Pons (tissue), 1 donor: ENCODE measurements at places on chromosomes 1 and 21.

GRCh38 chr1:4422504-4423289 is 231.7 kb upstream of the AJAP1 start:
- DNase-seq = no peak

- no peak for DNase-seq
These were observed 13.4 kb downstream of the L1TD1 start for GRCh38 chr1:62208087-62208486.

GRCh38 chr1:117051224-117052064 is 8.7 kb upstream of the TTF2 start:
- no peak for DNase-seq

DNA sequence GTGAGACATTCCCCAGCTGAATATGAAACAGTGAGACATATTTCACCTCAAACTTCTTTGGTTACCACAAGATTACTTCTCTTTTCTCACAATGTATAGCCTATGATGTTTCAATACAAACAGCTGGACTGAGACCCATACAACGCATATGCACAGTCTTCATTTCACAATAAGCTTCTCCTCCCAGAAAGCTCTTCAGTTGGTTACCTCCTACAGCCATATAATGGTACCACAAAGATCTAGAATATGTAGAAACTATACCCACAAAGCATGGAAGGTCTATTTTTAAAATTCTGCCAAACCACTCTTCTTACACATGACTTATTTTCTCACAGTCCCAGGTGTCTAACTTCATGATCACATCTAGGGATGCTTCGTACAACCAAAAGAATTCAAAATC is 70.8 kb downstream of the JAK1 start:
- no peak for DNase-seq

DNA sequence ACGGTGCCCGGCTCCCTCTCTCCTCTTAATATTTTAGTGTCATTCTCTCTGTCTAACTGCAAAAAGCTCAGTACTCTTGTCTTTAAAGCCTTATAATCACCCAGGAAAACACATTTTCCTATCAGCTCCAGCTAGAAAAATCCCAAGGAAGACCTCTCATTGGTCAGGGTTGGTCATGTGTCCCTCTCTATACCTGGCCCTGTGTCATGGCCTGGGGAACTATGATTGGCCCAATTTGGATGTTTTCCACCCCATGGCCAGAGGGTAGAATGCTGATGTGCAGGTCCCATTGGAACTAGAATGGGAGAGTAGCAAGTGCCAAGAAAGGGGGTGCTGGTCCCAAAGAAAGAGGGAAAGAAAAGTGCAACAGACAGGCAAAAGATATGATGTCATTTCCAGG is 27.3 kb downstream of the CAMK2N1 start:
- DNase-seq = no peak

DNA sequence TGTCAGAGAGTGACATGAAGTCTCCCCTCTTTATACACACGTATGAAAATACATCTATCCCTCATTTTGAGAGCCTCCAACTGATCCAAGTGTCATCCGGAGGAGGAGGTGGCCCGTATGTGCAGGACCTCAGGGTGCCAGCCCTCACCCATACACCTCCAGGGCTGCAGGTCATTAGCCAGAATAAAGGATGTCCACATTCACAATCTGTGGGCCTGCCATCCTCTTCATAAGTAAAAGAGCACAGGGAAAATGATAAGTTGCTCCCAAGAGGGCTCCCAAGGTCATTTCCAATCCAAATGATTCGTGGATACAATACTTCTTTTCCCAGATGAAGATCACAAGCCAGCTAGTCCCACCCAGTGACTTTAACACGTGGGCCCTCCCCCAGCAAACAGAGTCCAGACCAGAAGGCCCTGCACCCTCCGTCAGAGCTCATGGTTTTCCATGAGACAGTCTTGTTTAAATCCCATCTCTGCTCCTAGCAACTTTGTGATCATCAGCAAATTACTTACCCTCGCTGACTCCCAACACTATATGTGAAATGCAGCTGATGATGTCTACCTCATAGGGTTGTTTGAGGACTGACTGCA is 28.6 kb downstream of the RNASEL start:
- DNase-seq = no peak

GRCh38 chr1:21909787-21910503 is 27.2 kb downstream of the HSPG2 start:
- DNase-seq = no peak

GRCh38 chr1:97050506-97050905 is 328.9 kb downstream of the PTBP2 start:
- peak; percentile 52 for DNase-seq

DNA sequence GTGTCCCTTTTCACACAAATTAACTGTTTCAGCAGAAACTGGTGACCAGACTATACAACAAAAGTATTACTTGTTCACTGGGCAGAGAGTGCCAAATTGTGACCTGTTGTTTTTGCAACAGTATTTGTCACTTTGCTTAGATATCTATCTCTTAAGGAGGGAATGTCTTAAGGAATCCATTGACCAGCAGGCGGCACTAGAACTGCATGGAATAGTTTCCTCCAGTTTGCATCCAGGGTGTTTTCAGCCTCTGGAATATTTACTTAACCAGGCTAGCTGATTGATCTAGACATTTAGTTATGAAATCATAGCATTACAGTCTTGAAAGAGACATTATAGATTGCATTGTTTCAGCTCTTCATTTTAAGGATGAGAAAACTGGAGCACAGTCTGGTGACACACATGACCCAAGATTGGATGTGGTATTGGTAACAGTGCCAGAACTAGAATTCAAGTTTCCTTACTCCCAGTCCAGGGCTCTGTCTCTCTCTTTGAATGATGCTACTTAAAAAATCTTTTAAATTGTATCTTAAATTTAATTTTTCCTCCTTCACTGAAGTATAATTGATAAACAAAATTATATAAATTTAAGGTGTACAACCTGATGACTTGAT is 16.9 kb downstream of the RPTN start:
- peak; percentile 80 for DNase-seq
